Left lung (tissue), 14 donors: ENCODE measurements at places on chromosomes 7 and 10. TPM values are rescaled to one million over a fixed set of nuclear protein-coding genes. Genes with fewer than 3 reads are reported as not detected.

DNA sequence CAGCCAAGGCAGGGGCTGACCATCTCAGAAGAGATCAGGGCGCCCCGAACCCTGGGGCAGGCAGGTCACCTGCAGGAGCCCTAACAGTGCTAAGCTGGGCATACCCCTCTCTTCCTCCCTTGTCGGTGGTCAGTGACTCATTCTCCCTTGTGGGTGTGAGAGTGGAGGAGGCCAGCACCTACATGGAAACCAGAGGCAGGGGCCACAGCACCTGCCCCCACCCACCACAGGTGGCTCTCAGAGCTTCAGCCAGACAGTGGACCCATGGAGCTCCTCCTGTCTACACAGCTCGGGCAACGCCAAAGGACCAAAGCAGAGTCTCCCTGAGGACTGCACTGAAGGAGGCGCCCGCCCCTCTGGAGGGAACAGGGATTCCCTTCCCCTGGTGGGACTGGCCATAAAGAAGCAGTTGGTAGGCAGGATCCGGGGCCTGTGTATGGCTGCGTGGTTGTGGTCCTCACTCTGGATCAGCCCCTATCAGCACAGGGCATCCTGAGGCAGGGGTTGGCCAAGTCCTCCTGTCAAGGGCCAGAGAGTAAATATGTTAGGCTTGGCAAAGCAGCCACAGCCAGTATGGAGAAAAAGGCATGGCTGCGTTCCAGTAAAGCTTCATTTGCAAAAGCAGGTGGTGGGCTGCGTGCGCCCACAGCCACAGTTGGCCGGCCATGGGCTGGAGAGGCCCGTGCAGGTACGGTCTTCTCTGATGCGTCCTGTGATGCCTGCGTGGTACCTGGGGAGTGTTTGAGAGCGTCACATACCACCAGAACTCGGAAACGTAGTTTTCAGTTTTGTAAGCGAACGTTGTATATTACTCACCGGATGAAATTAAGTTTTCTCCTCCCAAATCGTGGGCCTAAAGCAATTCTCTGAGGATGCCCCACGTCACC is 198.2 kb downstream of the EBF3 start:
- no peak for DNase-seq

GRCh38 chr7:133484086-133484485 is 231.2 kb downstream of the EXOC4 start:
- no peak for DNase-seq

GRCh38 chr7:33928986-33929385 is 23.6 kb downstream of the BMPER start:
- no peak for DNase-seq

Gene ZDHHC6
- 67.8 TPM for polyA plus RNA-seq

DNA sequence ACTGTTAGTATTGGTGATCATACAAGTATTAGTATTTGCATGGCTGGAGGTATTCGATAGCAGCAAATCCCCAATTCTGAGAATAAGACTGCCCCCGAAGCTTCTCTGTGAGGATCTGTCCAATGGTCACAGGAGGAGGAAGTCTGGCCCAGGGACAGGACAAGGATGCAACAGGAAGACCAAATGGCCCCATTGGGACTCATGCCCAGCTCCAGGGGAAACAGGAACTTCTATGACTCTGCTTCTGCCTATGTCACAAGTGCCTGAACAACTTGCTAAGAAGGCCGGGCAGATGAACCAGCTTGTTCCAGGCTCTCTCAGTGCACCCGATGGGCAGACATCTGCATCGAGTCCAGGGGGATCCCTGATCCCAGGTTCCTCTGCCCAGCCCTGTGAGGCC is 172.0 kb upstream of the GRB10 start:
- no peak for DNase-seq

GRCh38 chr7:22319424-22320403 is 37.2 kb downstream of the RAPGEF5 start:
- no peak for DNase-seq

GRCh38 chr7:40714363-40715052 is 579.7 kb downstream of the SUGCT start:
- DNase-seq: no peak

Gene OR6V1
- polyA plus RNA-seq: not detected

Gene FAM25G
- polyA plus RNA-seq: not detected

- DNase-seq: no peak
Observed at GRCh38 chr7:79458796-79459195, 5.3 kb upstream of the MAGI2 start.

DNA sequence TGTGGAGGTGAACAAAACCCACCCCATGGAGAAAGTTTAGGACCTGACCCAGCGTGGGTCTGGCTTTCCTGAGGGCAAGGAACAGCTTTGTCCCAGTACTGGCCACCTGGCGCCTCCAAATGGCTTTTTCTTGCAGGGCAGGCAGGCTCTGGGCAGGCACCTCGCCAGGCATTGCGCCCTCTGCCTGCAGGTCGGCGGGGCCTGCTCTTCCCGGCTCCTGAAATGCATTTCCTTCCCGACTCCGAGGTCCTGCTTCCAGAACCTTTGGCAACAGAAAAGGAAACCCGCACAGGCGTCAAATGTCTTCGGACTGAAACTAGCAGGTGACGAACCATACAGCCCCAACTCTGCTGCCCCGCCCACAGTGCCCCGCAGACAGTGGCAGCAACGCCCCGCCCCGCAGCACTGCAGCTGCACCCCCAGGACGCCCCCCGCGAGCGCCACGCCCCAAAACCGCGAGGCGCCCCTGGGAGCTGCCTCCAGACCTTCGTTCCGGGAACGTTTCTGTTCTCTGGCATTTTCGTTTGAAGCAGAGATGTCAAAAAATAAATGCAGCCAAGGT is 65.5 kb downstream of the C10orf143 start:
- DNase-seq: no peak

DNA sequence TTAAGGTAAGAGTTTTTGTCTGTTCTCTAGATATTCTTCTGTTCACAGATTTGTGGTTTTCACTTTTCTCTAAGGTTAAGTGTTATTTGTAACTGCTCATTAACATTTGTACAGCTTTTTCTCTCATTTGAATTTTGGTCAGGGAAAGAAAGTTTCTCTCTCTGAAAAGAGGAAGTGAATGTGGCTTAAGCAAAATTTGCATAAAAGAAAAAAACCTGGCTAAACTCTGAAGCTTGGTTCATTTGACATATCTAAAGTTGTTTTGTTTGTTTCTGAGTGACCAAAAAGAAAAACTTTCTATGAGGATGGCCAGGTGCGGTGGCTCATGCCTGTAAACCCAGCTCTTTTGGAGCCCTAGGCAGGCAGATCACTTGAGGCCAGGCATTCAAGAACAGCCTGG is 22.0 kb upstream of the SLC26A4 start:
- DNase-seq: no peak

GRCh38 chr10:123378302-123378701 is 224.1 kb downstream of the BUB3 start:
- DNase-seq: no peak

Gene PLEKHS1
- polyA plus RNA-seq: 0.23 TPM

Gene AKAP9
- 105 TPM for polyA plus RNA-seq

Gene NRP1
- polyA plus RNA-seq: 203 TPM

DNA sequence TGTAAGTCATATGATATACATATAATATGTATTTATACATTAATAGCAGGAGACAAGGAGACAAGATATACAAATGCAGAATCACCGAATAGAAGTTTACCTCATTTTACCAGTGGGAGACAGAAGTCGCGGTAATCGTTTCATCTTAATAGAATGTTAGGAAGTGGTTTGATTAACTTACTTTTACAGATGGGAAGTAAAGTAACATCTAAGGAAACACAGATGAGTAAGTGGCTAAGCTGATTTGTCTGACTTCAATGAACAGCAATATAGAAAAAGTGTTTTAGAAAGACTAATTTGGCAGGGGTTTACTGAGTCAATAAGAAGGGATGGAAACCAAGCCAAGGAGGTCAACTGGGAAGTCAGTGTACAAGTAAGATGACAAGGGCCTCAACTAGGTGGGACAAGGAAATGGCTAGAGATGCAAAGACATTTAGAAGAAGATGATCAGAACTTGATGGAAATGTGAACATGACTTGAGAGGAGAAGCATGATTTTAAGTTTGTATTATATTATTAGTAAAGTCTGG is 36.2 kb upstream of the FAM133B start:
- no peak for DNase-seq

Gene ANK3
- 35.6 TPM for polyA plus RNA-seq

GRCh38 chr10:123295644-123296043 is 141.4 kb downstream of the BUB3 start:
- no peak for DNase-seq

Gene LHPP
- 12.2 TPM for polyA plus RNA-seq

Gene VPS26A
- polyA plus RNA-seq: 75.5 TPM

DNA sequence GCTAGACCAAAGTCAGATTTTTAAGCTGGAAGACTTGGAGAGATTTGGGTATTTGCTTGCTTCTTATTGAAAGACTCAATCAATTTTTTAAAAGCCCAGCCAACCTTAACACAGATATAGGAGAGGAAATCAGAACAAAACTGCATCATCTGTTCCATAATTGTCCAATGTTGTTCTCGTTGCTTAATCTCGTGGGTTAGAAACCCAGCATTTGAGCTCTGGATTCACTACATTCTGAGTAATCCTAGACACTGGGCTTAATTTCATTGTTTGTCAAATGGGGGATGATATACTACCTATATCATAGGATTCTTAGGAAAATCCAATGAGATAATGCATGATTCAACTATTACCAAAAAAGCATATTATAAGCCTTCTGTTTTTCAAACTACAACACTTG is 48.9 kb downstream of the CALD1 start:
- no peak for DNase-seq

Gene SPDYE5
- 8.2 TPM for polyA plus RNA-seq

DNA sequence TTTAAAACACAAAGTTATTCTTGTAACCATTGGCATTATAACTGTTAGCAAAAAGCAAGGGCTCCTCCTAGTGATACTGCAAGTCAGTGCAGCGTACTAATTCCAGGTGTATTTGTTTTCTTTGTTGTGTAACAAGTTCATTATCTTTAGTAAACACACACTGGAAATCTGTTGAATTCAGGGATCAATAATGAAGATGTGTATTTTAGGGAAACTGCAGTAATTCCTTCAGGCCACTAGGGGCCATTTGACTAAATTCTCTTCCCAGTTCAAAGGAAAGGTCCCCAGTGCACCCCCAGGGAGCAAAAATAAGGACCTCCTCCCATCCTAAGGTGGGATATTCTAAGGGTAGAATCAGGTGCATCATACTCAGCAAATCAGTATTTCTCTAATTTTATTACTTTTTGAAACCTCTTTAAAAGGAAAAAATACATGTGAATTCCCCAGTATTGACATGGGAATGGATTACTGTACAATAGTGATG is 158.6 kb upstream of the LYZL1 start:
- DNase-seq: no peak

GRCh38 chr10:35635576-35635975 is 6.5 kb downstream of the FZD8 start:
- no peak for DNase-seq

GRCh38 chr10:924524-924859 is 7.0 kb downstream of the LARP4B start:
- no peak for DNase-seq

DNA sequence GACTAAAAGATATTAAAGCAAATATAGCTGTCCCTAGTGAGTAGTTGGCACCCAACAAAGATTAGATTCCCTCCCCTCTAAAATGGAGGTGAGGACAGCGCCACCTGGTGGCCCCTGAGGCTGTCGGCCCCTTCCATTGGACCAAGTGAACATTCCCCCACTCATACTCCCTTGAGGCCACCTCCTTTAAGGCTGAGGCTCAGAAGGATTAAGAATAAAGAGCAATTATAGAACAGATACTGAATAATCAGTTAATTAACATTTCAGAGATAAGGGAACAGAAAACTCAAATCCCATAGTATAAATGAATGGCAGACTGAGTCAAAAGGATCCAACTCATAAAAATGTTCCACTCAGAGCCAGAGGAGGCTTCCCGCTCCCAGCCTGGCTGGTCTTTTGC is 130.4 kb upstream of the GHITM start:
- no peak for DNase-seq

- DNase-seq: no peak
Observed at GRCh38 chr7:104795086-104795485, 218.9 kb upstream of the KMT2E start.

Gene SMO
- 53.0 TPM for polyA plus RNA-seq

Gene ST8SIA6
- 7.7 TPM for polyA plus RNA-seq

DNA sequence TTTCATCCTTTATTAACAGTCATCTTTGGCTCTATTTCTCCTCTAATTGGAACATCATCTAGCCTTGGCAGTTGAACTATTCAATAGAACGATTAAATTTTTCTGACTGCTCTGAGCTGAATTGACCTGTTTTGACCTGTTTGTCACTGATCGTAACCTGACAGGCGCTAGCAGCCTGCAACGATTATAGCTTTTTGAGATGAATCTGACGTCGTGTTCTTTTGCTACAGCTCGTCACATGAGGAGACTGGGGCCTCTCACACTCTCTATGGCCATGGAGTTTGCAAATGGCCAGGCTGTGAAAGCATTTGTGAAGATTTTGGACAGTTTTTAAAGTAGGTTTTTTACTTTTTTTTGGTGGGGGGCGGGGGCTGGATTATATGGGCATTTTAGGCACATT is 229.8 kb downstream of the FOXP2 start:
- DNase-seq: no peak

DNA sequence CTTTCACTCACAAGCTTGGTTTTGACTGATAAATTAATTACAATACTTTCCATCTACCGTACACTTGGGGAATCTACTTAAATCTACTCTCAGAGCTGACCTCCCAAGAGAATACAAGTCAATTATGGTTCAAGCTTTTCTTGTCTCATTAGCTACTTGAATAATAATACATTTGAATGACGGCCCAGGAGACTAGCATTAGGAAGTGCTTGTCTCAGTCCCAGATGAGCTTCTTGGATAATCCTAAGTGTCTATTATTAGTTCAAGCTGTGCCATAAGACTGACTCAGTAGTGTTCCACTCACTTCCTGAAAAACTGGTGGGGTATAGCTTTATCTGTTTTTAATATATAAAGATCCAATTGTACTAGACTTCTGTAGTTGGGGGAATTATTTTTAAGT is 100.2 kb downstream of the GNAT3 start:
- DNase-seq: no peak

Gene ADRB1
- polyA plus RNA-seq: 1.2 TPM

Gene CPA2
- polyA plus RNA-seq: 0.20 TPM

- DNase-seq: no peak
Observed at GRCh38 chr10:107169516-107169915, 5.0 kb upstream of the SORCS1 start.

Gene SLC18A2
- polyA plus RNA-seq: 0.28 TPM

DNA sequence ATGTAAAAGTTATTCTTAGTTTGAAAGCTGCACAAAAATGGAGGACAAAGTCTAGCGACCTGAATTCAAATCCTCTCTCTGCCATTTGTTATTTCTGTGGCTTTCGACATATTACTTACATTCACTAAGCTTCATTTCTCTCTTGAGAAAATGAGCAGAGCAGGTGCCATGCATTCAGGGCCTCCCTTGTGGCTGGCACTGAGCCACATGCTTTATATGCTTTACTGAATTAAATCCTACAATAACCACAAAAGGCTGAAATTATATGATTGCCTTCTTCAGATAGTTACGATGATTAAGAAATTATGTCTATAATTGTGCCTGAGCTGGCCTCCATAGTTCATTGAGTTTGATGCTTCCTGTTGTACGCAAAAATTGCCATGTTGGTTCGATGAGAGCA is 98.7 kb downstream of the NPSR1 start:
- no peak for DNase-seq
